ENCODE measurements at places on chromosomes 2 and 18.

GRCh38 chr2:96501886-96502810 lies 3.0 kb downstream of the NEURL3 start:
- DNase-seq = no peak

DNA sequence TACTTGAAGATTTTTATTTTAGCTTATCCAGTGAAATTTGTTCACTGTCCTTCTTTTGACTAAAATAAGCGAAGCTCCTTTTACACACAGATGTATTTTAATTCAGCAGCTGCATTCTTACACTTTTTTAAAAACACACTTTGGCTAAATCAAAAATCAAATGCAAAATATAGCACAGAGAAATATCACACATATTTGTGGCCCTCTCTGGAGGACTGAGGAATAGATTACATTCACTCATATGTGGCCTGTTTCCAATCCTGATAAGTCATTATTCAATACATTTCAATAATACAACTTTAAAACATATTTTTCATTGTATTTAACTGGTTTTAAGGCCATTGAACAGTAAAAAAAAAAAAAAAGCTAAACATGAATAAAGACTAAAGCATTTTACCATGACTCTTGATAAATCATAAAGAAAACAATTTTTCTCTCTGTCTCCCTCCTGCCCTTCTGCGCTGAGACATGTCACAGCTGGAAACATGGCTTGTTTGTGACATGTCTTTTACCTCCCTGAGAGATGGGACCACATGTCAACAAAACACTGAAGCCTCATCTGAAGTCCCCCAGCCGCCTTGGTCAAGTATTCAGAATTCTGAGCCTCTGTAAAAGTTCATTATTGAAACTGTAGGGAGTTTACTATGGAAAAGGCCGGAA lies 221.0 kb downstream of the ZNF407 start:
- DNase-seq = no peak

GRCh38 chr2:225468131-225468530 lies 68.6 kb downstream of the NYAP2 start:
- no peak for DNase-seq

DNA sequence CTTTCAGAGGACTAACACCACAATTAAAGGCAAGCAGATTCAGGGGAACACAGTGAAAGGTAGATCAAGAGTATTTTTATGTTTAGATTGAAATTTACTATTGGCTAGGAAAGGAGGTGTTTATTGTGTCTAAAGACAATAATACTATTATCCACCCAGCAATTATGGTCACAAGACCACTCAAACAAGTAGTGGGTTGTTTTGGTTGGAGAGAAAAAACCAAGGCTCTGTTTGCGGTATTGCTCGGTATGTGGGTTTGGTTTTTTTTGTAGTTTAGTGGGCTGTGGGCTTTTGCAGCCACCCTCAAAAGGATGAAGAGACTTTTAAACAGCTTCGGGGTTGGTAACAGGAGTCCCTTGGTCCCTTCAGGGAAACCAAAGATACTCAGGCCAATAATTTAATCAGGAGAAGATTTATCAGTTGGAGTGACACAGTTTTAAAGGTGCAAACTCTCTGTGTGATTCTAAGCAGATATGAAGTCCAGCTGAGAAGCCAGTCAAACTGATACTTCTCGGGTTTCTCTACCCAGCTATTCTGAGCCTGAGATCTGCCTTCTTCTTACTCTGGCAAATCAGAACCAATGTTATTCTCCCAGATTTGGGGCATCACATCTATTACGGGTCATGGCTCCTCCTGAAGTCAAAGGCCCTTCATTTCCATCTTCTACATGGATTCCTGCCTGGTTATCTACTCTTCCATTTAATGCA lies 55.3 kb downstream of the DCC start:
- DNase-seq = no peak

GRCh38 chr2:165720511-165720910 lies 73.5 kb downstream of the GALNT3 start:
- no peak for DNase-seq

DNA sequence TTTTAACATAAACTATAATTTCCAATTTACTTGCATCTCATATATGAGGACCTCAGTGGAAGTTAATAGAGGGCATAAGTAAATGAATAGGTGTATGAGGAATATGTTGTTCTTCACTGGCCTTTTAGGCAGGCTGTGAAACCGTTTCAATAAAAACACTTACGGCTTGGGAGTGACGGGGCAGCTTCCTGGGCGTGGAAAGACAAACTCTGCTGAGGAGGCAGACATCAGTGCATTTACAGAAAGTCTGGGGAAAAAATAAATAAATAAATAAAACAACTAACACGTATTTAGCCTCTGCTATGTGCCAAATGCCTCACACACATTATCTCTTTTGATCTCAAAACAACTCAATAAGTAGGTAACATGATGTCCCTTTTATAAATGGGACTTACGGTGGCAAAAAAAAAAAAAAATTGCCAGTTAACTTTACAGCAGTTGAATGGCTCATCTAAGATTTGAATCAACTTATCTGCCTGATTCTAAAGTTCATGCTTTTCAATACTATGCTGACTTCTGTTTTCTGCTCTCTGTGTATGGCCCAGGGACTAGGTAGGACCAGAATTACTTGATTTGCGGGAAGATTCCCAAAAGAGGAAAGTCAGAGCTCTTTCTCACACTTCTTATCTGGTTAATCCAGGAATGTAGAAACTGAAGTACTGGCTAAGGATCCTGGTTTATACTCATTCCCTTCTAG lies 77.5 kb upstream of the LRATD1 start:
- no peak for DNase-seq

- DNase-seq = no peak
These were observed 154.5 kb downstream of the RPIA start for GRCh38 chr2:88845772-88846661.

DNA sequence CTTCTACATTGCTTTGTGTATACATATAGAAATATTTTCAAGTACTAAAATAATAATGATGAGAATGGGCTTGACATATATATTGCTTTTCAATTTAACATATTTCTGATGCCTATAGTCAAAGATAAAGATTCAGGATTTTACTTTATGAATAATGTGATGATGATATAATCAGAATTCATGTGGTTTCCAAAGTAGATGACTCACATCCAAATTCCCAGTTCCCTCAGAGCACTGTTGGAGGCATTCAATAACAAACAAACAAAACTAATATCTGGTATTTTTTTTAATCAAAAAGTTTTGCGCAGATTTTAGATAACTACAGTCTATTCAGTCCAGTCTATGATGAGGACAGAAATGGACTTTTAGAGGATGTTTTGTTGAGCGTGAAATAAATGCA lies 2094.5 kb upstream of the CELF4 start:
- DNase-seq = no peak

GRCh38 chr2:64481665-64482064 lies 27.7 kb downstream of the LGALSL start:
- no peak for DNase-seq

GRCh38 chr2:224272237-224272910 lies 129.5 kb downstream of the FAM124B start:
- DNase-seq = no peak

- DNase-seq = no peak
These were observed 101.9 kb upstream of the RAB12 start for GRCh38 chr18:8507361-8507760.

GRCh38 chr18:5556310-5556974 lies 12.6 kb upstream of the EPB41L3 start:
- no peak for DNase-seq

DNA sequence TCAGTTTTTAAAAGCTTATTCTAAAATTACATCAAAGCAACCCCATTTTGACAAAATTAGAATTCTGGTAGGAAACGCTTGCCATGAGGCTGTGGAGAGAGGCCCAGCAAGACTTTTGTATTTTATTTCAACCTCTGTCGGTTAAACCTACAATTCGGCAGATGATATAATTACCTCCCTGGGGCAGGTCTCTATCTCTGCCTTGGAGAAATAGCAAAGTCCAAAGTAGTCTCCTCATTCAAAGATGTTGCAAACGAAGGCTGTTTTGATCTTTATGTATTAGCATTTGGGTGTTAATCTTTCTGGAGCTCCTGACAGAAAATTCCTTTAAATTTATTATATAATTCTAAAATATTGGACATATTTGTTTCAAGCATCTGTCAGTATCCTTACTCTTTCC lies 35.6 kb downstream of the GALM start:
- no peak for DNase-seq

GRCh38 chr18:28124131-28125029 lies 52.5 kb downstream of the CDH2 start:
- no peak for DNase-seq

DNA sequence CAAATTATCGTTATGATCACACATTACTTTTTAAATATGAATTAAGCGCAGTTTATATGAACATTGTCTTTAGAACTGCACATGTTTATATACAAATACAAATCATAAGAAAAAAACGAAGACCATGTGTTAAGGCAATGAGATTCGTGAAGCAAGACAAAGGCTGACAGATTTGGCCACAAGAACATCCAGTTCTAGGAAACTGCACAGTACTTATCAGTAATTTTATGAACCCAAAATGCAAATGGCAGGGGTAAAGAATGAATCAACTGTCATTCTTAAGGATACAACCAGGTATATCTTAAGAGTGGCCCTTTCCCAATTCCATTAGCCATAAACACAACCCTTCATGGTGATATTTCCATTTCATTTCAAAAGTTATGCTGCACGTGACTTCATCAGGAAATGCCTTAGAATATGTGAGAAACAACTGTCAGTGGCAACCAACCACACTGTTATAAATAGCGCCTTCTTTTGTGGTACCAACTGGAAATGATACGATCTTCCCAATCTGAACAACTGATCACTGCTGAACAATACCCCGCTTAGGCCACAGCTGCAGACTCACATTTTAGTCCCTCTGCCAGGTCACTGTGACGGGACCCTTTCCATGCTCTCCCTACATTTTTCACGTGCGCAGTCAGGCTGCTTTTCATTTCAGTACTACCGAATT lies 144.9 kb downstream of the L3MBTL4 start:
- no peak for DNase-seq

DNA sequence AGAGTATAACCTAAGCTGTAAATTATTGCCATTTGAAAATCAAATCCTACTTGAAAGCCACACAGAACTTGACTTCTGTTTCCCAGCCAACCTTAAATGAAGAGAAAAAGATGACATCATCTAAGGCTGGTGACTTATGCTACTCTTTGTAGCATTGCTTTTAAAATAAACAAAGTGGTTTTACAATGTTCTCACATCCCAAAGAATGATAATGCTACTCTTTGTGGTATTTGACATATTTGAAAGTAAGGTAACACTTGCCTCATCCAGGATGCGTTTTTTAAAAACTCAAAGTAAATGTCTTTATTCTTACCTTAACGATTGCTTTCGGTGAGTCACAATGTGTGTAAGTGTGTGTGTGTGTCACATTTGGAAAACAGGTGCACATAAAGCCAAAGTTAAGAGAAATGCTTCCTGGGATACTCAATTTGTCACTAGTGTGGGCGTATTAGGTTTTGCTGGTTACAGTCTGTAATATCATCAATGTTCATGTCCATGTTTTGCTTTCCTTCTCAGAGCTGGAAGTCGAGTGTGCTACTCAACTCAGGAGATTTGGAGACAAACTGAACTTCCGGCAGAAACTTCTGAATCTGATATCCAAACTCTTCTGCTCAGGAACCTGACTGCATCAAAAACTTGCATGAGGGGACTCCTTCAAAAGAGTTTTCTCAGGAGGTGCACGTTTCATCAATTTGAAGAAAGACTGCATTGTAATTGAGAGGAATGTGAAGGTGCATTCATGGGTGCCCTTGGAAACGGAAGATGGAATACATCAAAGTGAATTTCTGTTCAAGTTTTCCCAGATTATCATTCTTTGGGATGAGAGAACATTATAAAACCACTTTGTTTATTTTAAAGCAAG lies 2.6 kb downstream of the PMAIP1 start:
- DNase-seq = no peak

DNA sequence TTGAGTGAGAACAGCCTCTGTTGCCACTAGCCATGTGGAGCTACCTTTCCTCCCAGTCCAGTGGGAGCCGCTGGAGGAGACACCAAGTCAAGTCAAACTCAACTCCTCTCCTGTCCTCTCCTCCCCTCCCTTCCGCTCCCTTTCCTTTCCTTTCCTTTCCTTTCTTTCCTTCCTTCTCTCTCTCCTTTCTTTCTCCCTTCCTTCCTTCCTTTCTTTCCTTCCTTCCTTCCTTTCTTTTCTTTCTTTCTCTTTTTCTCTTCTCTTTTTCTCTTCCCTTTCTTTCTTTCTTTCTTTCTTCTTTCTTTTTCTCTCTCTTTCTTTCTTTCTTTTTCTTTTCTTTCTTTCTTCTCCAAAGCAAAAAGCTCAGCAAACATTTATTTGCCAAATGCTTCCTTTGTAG lies 44.5 kb downstream of the THNSL2 start:
- DNase-seq = no peak

- peak; percentile 32 for DNase-seq
These were observed 925 bp downstream of the SOS1 start for GRCh38 chr2:39119732-39120520.

DNA sequence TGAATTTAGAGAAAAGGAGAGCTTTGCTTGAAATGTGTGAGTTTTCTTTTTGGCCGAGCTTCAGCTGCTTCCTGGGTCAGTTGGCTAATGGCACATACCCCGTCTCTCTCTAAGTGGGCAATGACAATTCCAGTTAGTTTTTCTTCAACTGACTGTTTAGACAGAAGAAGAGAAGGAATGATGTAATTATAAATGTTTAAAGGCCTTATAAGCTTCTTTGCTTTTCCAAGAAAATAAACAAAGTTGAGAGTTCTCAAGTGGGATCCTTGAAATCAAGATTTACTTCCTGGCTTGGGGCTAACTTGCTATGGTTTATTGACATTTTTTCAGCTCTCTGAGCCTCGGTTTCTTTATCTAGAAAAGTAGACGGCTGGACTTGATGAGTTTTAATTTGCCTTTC lies 794.9 kb upstream of the ACVR2A start:
- no peak for DNase-seq

GRCh38 chr2:38959938-38960608 lies 70.4 kb downstream of the ARHGEF33 start:
- no peak for DNase-seq

DNA sequence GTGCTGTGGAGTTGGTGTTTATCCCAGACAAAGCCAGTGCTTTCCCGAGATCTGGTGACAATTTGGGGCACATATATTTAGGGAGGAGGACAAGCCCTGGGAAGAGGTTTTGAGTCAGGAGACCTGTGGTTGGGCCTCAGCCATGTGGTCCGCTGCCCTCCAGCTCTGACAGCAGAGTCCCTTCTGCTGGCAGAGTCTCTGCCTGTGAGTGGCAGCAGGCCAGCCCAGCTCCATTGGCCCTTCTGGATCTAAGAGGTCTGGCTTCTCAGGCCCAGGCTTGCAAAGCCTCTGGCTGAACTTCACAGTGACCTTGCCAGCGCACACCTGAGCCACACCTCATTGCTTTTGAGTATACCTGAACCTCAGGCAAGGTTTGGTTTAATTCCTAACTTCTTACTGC lies 115.3 kb downstream of the BCL2L11 start:
- no peak for DNase-seq

GRCh38 chr2:41906338-41906725 lies 141.5 kb upstream of the PKDCC start:
- no peak for DNase-seq

- no peak for DNase-seq
These were observed at the start of gene NPPC for GRCh38 chr2:231926180-231926741. TSS of gene NPPC (minus strand) at chr2:231926396. CDS start at chr2:231926249, 147 bp downstream.
